ENCODE measurements at places on chromosomes 1 and 21.

DNA sequence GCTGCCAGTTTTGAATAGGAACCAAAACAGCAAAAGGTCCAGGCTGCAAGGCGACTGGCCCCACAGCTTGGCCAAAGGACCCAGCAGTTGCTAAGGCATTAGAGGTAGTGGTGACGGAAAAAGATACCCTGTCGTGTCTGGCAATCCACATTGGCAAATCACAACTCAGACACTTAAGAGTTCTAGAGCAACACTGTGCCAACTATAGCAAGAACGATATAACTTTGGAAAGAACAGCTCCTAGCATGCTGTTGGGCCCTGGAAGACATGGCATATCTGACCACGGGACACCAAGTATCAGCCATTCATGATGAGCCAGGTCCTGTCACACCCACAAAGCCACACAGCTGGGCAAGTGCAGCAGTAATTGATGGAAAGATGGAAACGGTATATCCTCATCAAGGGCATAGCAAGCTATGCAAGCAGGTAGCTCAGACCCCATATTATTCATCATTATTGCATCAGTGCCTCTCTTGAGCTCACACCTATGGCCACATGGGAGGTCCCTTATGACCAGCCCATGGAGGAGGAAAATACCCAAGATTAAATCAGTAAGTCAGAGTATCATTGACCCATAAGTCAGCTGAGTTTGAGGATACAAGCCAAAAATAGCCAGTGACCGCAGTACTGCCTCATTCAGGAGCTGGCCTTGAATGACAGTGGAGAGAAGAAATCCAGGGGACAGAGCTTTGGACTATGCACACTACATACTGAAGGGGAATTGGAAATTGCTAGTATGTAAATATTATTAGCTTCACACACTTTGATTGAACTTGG is 221.2 kb downstream of the SETD4 start:
- DNase-seq: no peak

GRCh38 chr1:166032572-166033371 is 134.0 kb downstream of the FAM78B start:
- DNase-seq: no peak

DNA sequence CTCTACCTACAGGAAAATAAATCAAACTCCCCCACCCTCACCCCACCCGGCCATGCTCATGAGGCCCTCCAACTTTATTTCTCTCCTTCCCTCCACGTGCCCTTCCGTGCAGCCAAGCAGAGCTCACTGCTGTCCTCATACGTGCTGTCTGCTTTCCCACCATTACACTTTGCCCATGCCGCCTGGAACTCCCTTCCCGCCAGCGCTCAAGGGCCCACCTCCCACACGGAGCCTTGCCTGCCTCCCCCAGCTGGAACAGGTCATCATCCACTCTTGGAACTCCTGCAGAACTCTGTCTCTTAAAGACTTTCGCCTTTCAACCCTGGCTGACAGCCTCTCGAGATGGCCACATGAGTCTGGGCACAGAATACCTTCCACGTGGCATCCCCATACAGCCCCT is 42.4 kb downstream of the GLIS1 start:
- DNase-seq: no peak

GRCh38 chr1:27562534-27563340 is 41.2 kb downstream of the AHDC1 start:
- DNase-seq: no peak

DNA sequence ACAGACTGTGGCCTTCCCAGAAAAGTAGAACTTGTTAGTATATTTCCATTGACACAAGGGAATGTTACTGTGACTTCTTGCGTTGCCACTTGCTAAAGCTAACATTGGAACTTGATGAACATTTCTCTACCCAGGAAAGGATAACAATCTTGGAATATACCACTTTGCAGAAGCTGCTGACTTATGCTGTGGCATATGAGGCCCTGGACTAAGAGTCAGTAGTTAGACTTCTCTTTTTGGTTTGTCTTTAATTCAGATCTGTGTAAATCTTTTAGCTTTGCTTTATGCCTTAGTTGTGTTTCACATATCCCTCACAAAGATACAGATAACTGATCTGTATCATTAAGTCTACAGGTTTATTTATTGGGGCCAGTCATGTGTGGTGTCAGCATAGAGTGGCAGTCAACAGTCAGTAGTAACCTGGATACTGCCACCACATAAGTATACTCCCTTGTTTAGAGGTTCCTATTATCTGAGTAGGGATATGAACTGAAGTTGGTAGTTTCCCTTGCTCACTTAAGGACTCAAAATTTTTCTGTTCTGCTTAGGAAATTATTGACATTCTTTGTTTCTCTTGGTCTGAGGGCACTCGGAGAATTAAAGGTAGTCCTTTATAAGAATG is 14.7 kb downstream of the RNF2 start:
- peak; percentile 48 for DNase-seq

- DNase-seq: no peak
These were observed 84.3 kb upstream of the SPATA6 start for GRCh38 chr1:48556186-48556850.

GRCh38 chr1:204602111-204602579 is 83.4 kb downstream of the LRRN2 start:
- DNase-seq: no peak

- DNase-seq: no peak
These were observed 4.6 kb downstream of the KCNC4 start for GRCh38 chr1:110214454-110215404.

- no peak for DNase-seq
These were observed 4.6 kb downstream of the MTARC1 start for GRCh38 chr1:220791285-220791684.

GRCh38 chr1:208008534-208008933 is 97.6 kb upstream of the CD34 start:
- no peak for DNase-seq

- DNase-seq: no peak
These were observed 8.0 kb downstream of the RGS4 start for GRCh38 chr1:163076981-163077761.

DNA sequence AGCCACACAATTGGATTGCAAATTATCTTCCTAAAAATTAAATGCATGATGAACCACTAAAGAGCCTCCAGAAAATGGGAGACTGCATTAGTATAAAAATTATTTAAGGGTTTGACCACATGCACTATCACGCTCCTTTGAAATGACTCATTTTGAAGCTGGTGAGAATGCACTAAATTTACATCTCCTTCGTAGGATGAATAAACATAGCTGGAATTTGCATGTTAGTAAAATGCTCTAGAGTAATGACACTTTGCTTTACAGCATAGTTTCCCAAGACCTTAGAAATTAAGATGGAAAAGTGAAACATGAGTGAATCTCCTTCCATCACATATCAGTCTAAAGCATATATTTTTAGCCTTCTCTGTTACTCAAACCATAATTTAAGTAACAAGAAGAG is 2.4 kb downstream of the PLPPR4 start:
- no peak for DNase-seq

GRCh38 chr21:21210552-21210951 is 212.3 kb downstream of the NCAM2 start:
- DNase-seq: no peak

GRCh38 chr1:10724511-10724910 is 71.9 kb downstream of the CASZ1 start:
- DNase-seq: no peak

DNA sequence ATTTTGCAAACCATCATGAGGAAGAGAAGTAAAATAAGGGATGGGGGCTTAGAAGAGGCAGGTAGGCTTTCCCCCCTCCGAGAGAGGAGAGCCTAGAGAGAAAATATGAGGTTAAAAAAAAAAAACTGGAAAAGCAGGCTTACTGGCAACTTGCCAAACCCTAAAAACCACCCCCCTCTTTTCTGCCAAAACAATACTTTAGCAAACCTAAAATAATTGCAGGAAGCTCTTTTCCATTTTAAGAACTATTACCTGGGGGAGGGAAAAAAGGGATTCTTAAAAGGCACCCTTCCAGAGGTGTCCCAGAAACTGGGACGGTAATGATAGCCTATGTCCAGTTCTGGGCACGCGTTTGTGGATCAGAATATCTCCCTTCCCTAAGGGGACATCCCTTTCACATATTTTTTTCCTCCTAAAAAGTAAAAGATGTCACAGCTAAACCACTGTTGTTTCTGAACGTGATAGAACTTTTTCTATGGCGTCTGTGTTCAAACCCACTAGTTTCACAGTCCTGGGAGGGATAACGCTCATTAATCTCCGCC is 1.1 kb upstream of the NFIA start:
- DNase-seq: peak; percentile 4
